ENCODE measurements at places on chromosomes 4 and X. TPM values are rescaled to one million over a fixed set of nuclear protein-coding genes. Genes with fewer than 3 reads are reported as not detected.

DNA sequence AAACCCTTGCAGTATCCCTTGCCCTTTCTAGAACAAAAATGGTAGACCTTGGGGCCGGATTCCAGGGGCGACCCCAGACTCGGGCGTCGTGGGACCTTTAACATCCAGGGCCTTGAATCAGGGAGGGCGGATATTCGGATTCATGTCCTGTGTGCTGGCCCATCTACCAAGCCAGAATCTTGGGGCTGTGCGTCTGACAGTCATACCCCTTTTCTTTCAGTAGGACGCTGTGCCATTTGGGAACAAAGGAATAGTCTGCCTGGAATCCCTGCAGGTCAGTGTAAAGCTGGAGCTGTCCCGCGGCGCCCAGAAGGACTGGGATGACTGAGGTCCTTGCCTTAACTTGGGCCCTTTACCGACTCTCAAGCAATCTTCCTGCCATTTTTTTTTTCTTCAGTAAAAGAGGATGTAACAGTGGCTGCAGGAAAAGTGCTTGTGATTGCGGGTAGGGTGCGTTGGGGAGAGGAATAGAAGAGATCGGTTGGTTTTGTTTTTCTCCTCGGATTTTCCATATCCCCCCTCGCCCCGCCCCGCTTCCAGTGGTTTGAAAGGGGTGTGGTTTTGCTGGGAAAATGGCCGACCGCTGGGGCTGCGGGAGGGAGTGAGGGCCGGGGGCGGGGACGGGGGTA lies 518 bp downstream of the ARMCX1 start:
- peaks cover 10% of the 10 kb centered on the region for H3K36me3 ChIP-seq
- no peaks in the 10 kb centered on the region for H3K4me1 ChIP-seq
- no peaks in the 10 kb centered on the region for H3K27me3 ChIP-seq
- peak; percentile 20 for DNase-seq
- peak overlapping the region; percentile 88 for H3K27ac ChIP-seq

- H3K27ac ChIP-seq: no peak overlapping the region
- no peaks in the 10 kb centered on the region for H3K36me3 ChIP-seq
- H3K27me3 ChIP-seq: no peaks in the 10 kb centered on the region
- H3K4me1 ChIP-seq: no peaks in the 10 kb centered on the region
- no peak for DNase-seq
Observed at GRCh38 chr4:14028862-14029261, 401.3 kb upstream of the BOD1L1 start.

DNA sequence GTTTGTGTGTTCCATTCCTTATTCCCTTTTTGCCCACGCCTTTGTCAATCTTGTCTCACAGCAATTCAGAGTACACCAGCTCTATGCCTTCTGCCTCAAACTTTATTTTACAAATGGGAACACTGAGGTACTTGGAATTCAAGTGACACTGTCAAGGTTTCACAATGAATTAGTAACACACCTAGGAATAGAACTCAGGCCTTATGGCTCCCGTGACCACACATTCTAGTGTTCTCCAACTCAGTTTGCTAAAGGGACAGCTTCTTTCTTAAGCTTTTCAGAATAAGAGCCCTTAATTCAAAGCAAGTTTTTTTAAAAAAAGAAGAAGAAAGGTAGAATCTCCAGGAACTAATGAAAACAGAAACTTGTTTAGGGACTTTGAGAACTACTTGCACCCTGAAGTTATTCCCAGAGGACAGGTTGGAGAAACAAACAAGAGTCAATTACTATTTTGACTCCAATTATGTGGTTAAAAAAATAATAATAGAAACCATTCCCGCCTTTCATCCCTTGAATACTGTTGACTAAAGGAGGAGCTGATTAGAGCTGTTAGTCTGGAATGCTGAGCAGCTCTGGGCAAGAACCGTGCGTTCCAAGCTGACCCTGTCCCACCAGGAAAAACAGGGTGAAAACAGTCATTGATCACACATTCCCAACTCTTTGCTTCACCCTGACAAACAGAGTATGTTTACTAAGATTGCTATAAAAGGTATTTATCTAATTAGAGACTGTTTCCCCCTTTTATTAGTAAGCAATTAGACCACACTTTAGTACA lies 408.8 kb upstream of the CNKSR2 start:
- no peaks in the 10 kb centered on the region for H3K27me3 ChIP-seq
- H3K4me1 ChIP-seq: no peaks in the 10 kb centered on the region
- DNase-seq: no peak
- H3K4me3 ChIP-seq: no peak overlapping the region
- H3K27ac ChIP-seq: no peak overlapping the region

- H3K4me3 ChIP-seq: no peak overlapping the region
- no peaks in the 10 kb centered on the region for H3K27me3 ChIP-seq
Observed at GRCh38 chrX:154797006-154797405, 8.3 kb downstream of the MPP1 start.

The PPAT gene
- total RNA-seq: 32.2 TPM

The PAGE2B gene
- total RNA-seq: not detected

The RGN gene
- total RNA-seq: 0.18 TPM

DNA sequence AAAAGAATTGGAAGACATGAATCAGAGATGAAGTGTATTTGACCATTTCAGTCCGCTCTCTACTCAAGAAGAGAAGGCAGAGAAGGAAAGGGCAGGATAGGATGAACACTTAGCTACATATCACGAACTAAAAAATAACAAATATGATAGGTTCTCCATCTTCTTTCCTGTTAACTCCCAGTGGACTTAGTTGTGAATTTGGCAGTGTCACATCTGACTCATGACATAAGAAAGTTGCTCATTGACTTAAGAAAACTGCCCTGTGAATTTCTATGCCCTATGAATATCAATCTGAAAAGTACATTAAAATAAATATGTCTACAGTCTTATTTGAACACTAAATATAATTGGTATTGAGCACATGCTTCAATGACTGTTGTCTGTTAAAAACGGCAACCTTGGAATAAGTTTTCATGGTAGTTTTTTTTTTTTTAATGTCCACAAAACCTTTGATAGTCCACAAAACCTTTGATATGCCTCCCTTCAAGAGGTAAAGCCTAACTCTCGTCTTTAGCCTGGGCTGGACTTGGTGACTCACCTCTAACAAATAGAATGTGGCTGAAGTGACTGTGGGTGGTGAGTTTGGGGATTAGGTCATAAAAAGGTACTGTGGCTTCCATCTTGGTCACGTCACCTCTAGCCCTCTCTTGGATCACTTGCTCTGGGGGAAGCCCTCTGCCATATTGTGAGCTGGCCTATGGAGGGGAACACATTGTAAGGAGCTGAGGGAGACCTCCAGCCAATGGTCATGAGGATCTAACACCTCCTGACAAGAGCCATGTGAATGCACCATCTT lies 184.7 kb upstream of the S100G start:
- peaks cover 11% of the 10 kb centered on the region for H3K4me1 ChIP-seq
- no peak overlapping the region for H3K4me3 ChIP-seq
- H3K27me3 ChIP-seq: peaks cover 2% of the 10 kb centered on the region
- DNase-seq: peak; percentile 60
- H3K27ac ChIP-seq: no peak overlapping the region
- H3K36me3 ChIP-seq: no peaks in the 10 kb centered on the region

The FATE1 gene
- not detected for total RNA-seq

The ZNF711 gene
- total RNA-seq: 2.3 TPM

- DNase-seq: no peak
- H3K4me1 ChIP-seq: peaks cover 9% of the 10 kb centered on the region
- no peaks in the 10 kb centered on the region for H3K27me3 ChIP-seq
- no peaks in the 10 kb centered on the region for H3K36me3 ChIP-seq
Observed at GRCh38 chr4:5110901-5111300, 59.6 kb downstream of the STK32B start.

The ASMT gene
- not detected for total RNA-seq

GRCh38 chrX:22278375-22278774 lies 5.7 kb downstream of the CBLL2 start:
- H3K27ac ChIP-seq: no peak overlapping the region
- DNase-seq: no peak
- H3K4me1 ChIP-seq: no peaks in the 10 kb centered on the region
- no peaks in the 10 kb centered on the region for H3K36me3 ChIP-seq
- no peaks in the 10 kb centered on the region for H3K27me3 ChIP-seq

The KLHL13 gene
- total RNA-seq: 13.6 TPM

The SAGE1 gene
- not detected for total RNA-seq

- no peaks in the 10 kb centered on the region for H3K27me3 ChIP-seq
- H3K36me3 ChIP-seq: no peaks in the 10 kb centered on the region
- peak overlapping the region; percentile 90 for H3K4me3 ChIP-seq
- no peaks in the 10 kb centered on the region for H3K4me1 ChIP-seq
- peak overlapping the region; percentile 95 for H3K27ac ChIP-seq
- DNase-seq: peak; percentile 97
Observed at GRCh38 chr4:140150886-140151698, 2.9 kb downstream of the MAML3 start.

GRCh38 chr4:80484712-80485111 lies 149.2 kb downstream of the CFAP299 start:
- H3K4me3 ChIP-seq: no peak overlapping the region
- DNase-seq: peak; percentile 50
- H3K27ac ChIP-seq: no peak overlapping the region
- no peaks in the 10 kb centered on the region for H3K4me1 ChIP-seq
- H3K36me3 ChIP-seq: no peaks in the 10 kb centered on the region

The KIF4A gene
- 19.0 TPM for total RNA-seq

DNA sequence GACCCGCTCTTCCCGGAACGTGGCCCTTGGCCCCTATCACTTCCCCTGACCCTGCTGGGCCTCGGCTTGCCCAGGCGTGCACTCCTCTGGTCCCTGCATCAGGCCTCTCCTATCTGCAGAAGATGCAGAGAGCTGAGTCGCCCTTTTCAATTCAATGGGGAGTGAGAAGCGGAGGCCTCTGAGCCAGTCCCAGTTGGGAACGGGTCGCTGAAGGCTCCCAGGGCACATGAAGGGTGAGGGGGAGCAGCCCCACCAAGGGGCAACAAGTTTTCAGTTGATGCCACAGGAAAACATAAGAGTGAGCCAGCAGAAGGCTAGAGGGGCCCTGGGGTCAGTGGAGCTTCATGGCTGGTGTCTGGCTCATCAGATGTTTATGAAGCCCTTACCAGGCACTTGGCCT lies 17.1 kb downstream of the PSAPL1 start:
- no peak overlapping the region for H3K27ac ChIP-seq
- DNase-seq: no peak
- H3K4me3 ChIP-seq: no peak overlapping the region
- no peaks in the 10 kb centered on the region for H3K4me1 ChIP-seq

Data from IMR-90 (cell line).